Fibroblast of upper back skin (primary cell): ENCODE measurements at places on chromosomes 2 and 18.
A peak's percentile ranks its signal among the peaks of the same experiment; 100 is the strongest.

DNA sequence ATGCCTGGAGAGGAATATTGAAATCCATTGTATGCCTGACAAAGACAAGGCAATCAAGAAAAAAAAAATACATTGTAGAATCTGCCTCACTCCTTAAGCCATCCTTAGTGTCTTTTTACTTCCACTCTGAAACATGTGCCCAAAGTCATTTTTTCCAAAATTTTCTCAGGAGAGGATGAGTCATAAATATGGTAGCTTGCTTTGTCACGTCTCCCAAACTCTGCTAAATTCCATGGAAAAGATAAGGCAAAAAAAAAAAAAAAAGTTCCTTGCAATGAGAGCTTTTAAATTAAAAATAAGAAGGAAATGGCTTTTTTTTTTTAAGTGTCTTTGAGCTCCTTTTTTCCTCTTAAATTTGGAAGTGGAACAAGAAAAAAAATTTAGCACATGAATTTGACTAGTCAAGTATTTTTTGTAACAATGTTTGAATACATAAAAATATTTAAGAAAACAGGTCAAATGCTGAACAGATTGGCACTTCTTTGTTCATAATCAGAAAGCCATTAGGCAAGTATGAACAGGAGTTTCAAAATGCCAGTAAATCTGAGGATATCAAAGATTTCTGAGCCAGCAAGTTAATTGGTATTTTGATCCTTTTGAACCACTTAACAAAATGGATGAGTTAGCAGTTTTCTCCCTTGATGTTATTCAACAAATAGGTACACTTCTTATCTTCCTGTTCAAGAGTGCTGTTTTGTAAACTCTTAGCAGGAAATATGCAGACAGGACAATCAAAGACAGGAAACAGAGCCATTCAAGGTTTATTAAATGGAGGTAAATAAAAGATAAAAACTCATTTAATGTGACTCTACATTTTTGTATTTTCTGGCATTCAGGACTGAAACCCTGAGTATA, 247.3 kb upstream of the SP5 start:
- peak; percentile 22 for DNase-seq

- no peak for DNase-seq
Measured at GRCh38 chr2:38497670-38498037, 105.1 kb downstream of the HNRNPLL start.

- DNase-seq, result peak; percentile 96
Measured at GRCh38 chr2:101474731-101475384, at the start of gene RFX8. TSS of gene RFX8 (minus strand) at chr2:101475112. CDS start at chr2:101466848, 8,264 bp downstream.

DNA sequence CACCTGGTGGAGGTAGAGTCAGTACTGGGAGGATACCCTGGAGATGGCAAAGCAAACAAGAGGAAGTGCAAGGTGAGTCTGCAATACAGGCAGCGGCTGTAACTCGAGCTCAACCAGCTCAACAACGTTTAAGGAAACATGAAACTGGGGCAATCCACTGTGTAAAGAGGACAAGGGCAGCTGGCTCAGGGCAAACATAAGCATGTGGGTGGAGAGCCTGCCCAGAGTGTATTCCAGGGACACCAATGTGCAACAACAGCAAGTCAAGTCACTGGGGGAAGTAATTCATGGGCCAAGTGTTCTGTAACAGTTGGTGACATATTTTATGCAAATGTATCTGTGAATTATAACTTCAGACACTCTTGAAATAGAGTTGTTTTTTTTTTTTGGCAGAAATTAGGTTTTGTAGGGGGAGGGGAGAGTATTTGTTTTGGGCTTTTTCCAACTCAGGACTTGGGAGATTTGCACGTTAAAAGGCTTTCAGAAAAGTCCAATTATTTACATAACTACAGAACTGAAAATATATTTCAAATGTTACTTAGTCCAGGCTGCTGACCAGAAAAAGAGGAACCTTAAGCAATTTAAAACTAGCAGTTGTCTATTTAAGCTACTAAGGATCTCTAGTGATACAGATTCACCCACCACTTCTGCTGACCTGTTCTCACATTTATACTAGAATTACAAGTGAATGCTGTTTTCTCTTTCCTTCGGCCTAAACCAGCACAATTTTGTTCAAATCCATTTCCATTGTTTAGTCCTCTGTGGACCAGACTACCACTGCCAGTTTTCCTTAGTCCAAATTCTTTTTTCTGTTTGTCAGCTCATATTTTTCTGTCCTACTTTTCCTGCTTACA, 18.6 kb downstream of the NRXN1 start:
- DNase-seq, result no peak

- DNase-seq, result no peak
Measured at GRCh38 chr18:34942975-34943374, 98.2 kb upstream of the MAPRE2 start.

DNA sequence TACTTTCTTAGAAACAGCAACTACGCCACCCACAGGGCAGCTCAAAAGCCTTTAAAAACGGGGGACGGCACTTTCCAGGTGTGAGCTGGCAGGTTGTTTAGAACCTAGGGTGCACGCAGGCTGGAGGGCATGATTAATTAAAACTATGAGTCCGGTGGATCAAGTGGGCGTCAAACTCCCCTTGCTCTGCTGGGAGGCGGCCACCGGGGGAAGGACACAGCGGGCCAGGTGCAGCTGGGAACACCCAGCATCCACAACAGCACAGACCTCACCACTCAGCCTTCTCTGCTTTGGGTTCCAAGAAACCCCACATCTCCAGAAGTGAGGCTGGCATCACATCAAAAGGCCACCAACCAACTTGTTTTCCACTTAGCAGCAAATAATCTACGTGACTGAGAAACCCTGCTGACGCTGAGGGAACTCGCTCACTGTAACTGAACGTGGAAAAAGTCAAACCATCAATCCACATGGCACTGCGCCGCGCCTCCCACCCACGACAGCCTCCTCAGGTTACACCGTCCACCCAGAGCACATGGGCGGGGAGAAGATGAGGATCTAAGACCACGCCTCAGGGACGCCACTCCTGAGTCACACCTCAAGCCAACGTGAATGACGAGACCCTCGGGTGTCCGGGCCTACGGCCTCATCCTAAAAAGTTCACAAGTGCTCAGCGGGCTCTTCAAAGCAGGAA, 118.2 kb downstream of the ZNF516 start:
- no peak for DNase-seq

- DNase-seq, result peak; percentile 27
Measured at GRCh38 chr2:98623657-98624056, 15.3 kb downstream of the UNC50 start.

GRCh38 chr18:25815659-25816058, 274.8 kb downstream of the SS18 start:
- DNase-seq, result peak; percentile 77

- DNase-seq, result no peak
Measured at GRCh38 chr2:1891147-1891546, 146.8 kb upstream of the PXDN start.

DNA sequence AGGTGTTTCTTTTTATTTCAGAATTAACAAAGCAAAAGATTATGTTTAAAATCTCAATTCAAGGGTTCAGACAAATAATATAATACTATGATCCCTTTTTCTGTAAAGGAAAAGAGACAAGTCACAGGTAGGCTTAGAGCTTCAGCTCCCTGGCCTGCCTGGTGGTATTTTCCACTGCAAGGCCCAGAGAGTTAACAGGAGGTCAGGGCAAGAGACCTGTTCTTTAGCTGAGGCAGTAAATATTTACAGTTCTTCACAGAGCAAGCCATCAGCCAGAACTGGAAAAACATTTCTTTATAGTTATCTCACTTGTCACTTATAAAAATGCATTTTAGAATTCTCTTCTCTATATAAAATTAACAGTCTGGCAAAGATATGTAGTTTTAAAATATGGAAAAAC, 70.1 kb downstream of the EPG5 start:
- no peak for DNase-seq

DNA sequence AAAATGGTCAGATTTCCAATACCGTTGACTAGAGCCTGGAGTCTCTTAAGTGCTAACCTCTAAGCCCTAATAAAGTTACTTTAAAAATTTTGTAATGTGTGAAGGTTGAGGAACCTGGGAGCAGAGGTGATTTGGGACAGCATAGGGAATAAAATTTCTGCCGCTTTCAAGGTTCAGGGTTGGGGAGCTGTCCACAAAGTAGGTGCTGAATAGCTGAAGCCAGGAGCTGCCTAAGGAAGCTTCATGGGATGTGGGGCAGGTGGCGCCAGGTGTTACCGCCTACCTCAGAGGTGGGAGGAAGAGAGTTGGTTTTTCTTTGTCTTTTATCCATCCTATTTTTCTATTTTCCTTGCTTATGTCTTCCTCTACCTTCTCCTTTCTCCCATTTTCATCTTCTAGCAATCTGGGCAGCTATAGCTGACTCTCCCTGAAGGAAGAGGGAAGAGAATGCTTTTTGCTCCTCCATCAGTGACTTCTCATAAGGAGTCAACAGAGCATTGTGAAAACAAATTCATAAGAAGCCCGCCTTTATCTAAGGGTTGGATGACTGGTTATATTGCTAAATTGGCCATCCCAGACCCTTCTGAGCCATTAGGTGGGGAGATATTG, 178.7 kb downstream of the CLIP4 start:
- DNase-seq, result peak; percentile 33

DNA sequence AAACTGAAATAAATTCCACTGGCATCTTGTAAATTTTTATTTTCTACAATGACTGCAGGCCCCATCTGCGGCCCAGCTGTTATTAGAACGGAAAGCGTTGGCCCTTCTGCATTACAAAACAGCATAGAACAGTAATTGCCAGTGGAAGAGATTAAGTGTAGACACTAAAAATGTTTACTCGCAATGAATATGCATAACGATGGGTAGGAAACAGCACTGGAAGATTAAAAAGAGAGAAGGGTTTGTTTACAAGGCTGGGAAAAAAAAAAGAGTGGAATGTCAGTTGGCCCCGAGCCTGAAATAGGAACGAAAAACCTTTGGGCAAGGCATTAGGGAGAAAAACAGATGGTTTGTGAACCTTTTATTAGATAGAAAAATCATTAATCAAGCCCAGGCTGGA, 275.9 kb upstream of the TCF4 start:
- peak; percentile 66 for DNase-seq

GRCh38 chr2:137449454-137449853, 514.8 kb upstream of the HNMT start:
- DNase-seq, result no peak

DNA sequence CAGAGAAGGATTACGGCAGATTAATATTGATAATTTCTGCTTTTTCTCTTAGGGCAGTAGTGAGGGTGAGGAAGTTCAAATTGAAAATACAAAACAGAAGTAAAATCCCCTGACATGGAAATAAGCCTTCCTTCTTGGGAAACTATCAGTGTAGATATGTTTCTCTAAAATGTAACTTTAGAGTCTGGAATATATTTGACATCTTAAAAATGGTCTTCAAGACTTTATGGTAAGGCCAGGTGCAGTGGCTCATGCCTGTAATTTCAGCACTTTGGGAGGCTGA, 33.0 kb downstream of the INPP5D start:
- DNase-seq, result no peak

- no peak for DNase-seq
Measured at GRCh38 chr2:128477026-128477820, 158.6 kb upstream of the HS6ST1 start.

DNA sequence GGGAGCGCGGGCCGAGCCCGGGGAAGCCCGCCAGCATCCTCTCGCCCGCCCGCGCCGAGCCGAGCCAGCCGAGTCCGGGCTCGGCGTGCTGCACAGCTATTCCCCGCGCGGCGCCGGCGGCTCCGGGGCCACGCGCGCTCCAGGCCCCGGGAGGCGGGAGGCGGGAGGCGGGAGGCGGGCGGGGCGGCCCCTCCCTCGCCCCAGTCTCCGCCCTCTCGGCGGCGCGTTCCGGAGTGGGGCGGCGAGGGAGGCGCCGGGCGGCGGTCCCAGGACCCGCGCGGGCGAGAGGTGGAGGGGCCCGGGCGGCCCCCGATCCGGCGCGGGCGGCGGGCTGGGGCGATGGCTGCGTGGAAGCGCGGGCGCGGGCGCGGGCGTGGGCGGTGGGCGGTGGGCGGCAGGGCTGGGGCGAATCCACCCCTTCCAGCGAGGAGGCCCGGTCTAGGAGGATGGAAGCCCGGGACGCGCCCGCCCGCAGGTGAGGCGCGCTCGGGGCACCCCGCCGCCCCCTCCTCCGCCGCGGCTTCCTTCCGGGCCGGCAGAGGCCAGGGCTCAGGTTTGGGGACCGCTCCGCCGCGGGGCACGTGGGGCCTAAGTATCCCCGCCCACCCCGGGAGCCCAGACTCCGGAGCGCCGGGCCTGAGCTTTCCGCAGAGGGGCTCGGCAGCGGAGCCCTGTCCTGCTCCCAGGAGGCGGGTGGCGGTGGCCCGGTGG, at the start of gene ADCY3:
Gene ADCY3, minus strand, starts transcription at position 140 of the 711 bp plus-strand sequence. CDS start 1,250 bp downstream, outside the sequence.
- peak; percentile 42 for DNase-seq

DNA sequence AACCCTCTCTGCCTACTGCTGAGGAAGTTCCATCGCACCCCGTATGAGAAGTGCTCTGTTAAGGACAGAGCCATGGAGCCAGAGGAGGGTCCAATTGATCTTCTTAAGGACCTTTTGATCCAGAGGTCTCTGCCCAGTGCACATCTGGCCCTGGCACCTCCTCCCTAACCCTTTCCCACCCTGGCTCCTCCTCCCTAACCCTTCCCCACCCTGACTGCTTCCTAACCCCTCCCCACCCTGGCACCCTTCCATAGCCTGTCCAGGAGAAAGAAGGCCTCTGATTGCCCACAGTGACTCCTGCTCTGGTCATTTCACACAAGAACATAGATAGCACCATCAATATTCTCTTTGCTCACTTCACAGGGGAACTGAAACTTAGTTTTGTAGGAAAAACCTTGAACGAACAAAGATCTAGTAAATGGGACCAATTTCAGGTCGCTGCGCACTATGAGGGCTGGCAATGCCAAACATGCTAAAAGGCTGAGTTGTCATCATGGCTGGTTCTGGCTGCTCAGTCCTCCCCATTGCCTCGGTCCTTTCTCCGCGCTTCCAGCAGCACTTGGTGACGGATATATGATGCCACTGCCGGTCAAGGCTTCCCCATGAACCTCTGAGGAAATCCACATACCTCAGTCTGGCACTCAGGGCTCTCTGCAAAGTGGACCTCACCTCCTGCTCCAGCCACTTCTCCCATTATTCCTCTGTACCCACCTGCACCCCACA, 49.2 kb downstream of the PKDCC start:
- DNase-seq, result no peak

DNA sequence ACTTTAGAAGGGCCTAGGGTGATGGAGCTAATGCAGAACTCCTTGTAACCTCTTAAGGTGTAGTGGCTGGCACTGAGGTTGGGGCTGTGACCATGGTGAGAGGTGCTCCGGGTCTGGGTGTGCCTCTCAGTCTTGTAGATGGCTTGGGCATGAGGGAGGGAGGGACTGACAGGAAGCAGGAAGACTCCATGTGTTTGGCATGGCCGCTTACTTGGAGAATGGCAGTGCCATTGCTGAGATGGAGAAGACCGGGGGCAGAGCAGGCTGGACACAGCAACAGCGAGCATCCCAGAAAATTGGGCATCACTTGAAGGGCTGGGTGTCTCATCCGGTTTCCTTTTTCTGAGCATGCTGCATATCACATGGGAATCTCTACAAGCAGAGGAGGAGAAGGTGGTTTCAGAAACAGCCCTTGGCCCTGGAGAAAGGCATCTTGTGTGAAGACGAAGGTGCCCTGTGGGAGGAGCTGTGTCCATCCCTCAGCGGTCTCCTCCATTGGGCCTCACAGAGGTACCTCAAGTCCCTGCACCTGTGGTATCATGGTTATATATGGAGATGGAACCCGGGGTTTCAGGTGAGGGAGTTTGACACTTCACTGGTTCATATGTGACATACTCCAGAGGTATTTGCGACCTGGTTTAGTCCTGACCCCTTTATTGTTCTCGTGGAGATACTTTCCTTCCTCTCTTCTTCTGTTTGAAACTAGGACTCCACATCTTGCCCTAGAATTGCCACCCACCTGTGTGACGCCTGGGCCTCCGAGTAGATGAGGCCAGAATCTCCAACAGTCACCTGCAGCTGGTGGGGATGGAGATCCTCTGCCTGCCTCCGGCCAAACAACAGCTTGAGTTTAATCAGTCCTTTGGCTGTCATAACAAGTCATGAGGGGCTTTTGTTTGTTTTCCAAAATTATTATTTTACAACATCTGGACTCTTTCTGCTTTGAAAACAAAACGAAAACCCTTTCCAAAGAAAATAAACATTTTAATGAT, 45.6 kb downstream of the INPP4A start:
- no peak for DNase-seq
